Activated CD4-positive, CD25-positive, alpha-beta regulatory T cell (primary cell): ENCODE measurements at places on chromosomes 7 and 10.
A peak's percentile ranks its signal among the peaks of the same experiment; 100 is the strongest.

- no peak for DNase-seq
Measured at GRCh38 chr10:77139252-77140160, 498.1 kb downstream of the KCNMA1 start.

DNA sequence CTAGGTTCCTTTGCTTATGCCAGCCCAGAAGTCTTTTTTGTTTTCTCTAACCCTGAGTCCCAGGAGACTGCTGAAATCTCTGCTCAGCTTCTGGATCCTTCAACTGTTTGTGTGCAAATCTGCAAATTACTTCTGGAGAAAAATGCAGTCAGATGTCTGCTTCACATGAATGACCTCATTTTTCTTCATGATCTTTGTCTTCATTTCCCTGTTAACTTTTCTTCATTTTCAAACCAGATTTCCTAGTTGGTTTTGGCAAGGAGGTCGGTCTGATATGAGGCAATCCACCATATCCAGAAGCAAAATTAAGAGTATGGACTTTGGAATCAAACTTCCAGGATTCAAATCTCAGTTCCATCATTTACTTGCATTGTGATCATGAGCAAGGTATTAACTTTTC is 66.8 kb downstream of the ZNF503 start:
- no peak for DNase-seq

GRCh38 chr7:75028299-75028698 is 45.3 kb downstream of the RCC1L start:
- no peak for DNase-seq

- DNase-seq: peak; percentile 8
Measured at GRCh38 chr10:114541081-114541796, 116.8 kb downstream of the ABLIM1 start.

DNA sequence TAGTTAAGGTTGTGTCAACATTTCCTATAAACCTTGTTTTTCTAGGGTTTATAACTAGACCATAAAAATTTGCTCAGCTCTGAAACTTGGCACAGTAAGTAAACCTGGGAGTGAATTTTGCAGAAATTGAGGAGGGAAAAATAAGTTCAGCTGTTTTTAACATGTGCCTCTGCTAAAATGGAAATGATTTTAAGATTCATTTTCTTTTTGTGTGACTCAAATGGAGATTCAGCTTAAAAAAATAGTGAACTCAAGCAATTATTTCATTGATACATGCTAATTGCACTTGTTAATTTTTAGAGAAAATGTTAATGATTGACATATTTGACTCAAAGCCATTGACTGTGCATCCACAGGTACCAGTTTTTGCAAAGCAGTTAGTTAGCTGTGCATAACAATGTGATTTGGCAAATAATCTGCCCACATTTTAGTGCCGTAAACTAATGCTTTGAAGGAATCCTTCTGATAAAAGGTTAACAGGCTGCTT is 68.5 kb upstream of the ZNF438 start:
- no peak for DNase-seq

DNA sequence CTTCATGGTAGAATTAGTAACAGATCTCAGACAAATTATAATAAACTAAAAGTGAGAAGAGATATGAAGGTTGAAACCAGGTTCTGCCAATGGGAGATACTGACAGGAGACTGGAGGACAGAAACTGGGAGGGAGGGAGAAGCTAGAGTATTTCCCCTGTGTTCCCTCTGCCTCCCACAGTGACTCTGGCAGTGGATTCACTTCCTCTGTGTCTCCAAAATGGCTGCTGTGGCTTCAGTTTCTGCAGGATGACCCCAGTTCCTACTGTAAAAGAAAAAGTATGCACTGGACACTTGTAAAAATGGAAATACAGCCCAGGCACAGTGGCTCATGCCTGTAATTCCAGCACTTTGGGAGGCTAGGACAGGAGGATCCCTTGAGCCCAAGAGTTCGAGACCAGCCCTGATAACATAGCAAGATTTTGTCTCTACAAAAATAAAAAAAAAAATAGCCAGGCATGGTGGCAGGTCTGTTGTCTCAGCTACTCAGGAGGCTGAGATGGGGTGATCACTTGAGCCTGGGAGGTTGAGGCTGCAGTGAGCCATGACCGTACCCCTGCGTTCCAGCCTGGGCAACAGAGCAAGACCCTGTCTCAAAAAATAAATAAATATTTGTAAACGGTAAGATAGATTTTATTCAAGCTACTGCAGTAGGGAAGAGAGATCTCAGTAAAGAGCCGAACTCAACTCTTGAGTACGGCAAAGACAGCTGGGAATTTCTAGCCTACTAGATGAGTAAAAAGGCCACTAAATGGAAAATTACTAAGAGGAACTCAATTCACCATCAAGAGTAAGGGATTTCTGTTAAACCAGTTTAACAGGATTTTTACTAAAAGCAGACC is 156.6 kb upstream of the TRIM24 start:
- no peak for DNase-seq

GRCh38 chr7:78762625-78763024 is 690.8 kb downstream of the MAGI2 start:
- DNase-seq: no peak

DNA sequence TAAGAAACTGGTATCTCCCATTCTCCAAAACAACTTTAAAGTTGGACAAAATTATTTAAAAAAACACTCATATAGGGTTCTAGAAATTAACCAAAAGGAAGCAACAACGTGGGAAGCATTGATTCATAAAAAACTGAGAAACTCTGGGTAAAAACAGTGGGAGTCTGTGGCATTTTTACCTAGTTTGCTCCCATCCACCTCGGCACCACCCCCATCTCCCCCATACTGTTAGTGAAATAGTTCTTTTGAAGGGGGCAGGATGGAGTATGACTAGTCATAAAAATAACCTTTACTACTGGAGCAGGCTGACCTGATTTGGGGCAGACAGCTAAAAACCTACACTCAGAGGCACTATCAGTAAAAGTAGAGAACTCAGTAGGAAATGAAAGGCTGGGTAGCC is 123.2 kb downstream of the AVL9 start:
- no peak for DNase-seq

DNA sequence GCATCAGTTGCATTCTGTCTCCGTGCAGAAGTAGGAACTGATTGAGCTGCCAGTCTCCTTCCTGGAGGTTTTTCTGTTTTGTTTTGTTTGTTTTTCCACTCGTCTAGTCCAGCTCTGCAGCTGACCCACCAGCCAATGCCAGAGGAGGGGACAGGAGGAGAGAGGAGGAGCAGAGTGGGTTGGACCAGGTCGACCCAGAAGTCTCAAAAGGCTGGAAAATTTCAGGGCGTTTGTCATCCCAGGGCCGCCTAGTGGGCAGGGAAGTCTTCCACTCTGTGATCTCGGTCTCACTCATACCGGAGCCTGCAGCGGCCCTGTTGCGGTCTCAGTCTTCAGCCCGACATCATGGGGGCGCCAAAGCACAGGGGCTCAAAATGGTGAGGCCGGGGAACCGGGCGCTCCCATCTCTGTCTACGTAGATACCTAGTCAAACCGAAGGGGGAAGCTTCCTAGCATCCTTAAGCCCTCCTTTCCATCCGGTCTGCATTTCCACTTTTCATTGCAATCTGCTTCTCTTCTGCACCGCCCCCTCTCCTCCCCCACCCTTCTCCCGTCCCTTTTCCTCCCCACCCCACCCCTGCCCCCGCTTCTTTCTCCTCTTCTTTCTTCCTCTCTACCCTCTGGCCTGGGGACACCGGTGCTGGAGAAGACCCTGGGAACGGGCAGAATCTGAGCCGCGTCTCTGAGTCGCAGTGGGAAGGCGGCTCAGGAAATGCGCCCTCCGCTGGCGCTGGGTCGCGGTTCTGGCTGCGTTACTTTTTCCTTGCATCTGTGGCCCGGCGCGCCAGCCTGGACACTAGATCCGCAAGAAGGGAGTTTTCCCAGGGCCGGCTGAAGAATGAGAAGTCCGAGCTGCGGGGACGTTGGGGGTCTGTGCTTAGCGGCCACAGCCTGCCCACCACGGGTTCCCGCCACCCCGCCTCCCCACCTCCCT is 16.2 kb upstream of the PAX2 start:
- DNase-seq: no peak

- DNase-seq: no peak
Measured at GRCh38 chr10:100979791-100980272, 7.5 kb downstream of the MRPL43 start.

GRCh38 chr7:147941381-147941780 is 649.2 kb upstream of the C7orf33 start:
- DNase-seq: no peak

- no peak for DNase-seq
Measured at GRCh38 chr10:23399701-23400144, 39.2 kb upstream of the OTUD1 start.

DNA sequence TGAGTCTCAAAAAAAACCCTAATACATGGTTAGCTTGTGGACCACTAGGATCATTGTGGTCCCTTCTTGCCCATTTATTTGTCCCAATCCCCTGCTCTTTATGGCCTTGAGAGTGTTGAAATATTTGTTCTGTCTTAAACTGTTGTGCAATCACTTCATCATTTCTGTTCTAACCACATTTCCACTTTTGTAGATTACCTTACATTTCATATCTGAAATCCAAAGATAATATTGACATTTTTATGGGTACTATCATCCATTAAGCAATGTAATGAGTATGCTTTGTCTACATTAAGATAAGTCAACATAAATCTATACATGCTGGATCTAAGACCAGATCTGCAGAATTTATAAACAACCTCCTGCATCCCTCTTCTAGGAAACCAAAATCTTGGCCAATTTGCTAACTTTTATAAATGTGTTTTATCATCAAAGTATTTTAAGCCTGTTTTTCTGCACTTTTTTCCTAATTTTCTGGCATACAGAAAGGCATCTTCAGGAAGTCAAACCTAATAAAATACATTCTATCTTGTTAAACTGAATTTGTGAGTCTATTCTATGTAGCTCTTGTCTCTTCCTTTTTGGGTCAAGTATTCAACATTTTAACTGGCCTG is 359.4 kb upstream of the CELF2 start:
- no peak for DNase-seq

GRCh38 chr7:50206453-50207250 is 97.9 kb upstream of the IKZF1 start:
- peak; percentile 49 for DNase-seq

DNA sequence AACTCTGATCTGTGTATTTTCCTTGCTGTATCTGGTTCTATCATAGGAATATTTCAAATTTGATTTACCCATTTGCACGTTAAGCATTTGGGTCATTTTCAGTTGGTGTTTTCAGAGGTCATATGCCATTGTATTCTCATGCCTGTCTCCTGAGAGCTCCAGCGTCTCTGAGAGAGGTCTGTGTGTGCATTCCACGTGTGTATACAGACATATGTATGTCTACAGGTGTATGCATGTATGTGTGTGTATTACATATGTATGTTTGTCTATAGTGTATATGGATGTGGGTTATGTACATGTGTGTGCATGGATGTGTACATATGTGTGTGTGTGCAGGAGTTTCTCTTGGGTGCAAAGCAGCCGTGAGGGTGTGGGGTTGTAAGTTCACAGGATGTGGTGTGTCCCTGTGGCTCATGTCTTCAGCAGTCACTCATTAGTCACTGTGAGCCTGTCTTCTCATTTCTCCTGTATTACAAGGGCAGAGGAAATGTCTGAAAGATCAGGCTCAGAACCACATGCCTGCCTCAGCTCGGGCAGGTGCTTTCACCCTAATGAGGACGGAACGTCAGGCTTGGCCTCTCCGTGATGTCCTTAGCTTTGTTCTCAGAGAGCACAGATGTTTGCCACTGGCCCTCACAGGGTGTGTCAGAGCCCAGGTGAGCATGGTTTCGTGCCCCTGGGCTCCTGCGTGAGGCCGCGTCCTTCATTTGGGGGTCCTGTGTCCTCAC is 101.6 kb downstream of the NKX6-2 start:
- no peak for DNase-seq

- DNase-seq: no peak
Measured at GRCh38 chr7:50649259-50649885, 84.2 kb upstream of the DDC start.

DNA sequence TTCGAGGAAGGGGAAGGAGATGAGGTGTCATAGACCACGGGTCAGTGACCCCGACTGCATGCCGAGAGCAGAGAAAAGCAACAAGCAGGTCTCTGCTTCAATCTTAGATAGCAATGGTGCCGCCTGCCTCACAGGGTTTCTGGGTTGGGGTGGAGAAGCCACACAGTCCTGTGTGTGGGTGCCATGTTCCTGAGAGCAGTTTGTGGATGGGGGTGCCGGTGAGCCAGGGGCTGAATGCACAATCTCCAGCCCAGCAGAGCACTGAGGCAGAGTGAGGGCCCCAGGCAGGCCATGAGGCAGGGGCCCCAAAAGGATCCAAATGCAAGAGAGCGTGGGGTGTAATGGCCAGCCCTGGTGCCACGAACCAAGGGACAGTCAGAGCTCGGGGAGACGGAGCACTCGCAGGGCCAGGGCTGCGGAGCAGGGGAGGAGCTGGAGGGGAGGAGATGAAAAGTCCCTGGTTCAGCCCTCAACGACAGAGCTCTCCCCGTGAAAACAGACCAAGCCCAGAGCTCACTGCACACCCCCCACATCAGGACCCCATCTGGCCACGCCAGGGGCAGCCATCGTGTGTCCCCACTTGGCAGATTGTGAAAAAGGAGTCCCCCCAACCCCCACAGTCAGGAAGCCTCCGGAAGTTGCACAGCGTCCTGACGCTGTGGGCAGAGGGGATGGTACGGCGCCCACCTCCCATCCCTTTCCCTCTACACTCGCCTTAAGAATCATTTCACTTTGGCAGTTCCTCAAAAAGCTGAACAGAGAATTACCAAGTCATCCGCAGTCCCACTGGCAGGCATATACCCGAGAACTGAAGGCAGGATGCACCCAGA is 19.9 kb downstream of the WDR86 start:
- no peak for DNase-seq

- DNase-seq: peak; percentile 52
Measured at GRCh38 chr10:17228091-17229015, at the start of gene VIM. Gene VIM (plus strand): TSS chr10:17228241. CDS start chr10:17229423, 1,182 bp downstream.

DNA sequence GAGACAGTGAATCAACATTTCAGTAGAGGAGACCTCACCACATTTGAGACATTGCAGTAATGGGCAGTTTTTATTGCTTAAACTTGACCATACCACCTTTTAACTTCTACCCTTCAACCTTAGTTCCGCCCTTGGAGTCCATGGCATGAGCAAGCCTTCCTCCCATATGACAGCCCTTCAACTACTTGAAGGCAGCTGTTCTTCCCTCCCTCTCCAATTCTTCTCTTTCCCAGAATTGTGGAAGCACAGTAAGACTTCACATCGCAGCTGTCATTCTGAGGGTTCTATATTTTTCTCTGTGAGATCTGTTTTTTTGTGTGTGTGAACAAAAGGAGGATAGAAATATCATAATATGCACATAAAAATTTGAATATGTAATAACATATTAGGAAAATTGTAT is 2.2 kb upstream of the TSPAN12 start:
- no peak for DNase-seq
